ENCODE measurements at places on chromosomes 13 and 19.

DNA sequence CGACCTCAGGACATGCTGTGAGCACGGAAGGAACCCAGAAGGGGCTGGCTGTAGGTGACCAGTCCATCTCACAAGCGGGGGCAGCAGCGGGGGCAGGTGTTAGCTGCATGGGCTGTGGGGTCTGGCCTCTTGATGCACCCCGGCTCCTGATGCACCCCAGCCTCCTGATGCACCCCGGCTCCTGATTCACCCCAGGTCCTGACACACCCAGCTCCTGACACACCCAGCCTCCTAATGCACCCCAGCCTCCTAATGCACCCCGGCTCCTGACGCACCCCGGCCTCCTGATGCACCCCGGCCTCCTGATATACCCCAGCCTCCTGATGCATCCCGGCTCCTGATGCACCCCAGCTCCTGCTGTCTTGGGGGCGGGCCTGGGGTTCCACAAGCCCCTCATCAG is 7.4 kb downstream of the LSM7 start:
- no peak for DNase-seq

- DNase-seq: no peak
These were observed 7.1 kb downstream of the SMG9 start for GRCh38 chr19:43747557-43748204.

DNA sequence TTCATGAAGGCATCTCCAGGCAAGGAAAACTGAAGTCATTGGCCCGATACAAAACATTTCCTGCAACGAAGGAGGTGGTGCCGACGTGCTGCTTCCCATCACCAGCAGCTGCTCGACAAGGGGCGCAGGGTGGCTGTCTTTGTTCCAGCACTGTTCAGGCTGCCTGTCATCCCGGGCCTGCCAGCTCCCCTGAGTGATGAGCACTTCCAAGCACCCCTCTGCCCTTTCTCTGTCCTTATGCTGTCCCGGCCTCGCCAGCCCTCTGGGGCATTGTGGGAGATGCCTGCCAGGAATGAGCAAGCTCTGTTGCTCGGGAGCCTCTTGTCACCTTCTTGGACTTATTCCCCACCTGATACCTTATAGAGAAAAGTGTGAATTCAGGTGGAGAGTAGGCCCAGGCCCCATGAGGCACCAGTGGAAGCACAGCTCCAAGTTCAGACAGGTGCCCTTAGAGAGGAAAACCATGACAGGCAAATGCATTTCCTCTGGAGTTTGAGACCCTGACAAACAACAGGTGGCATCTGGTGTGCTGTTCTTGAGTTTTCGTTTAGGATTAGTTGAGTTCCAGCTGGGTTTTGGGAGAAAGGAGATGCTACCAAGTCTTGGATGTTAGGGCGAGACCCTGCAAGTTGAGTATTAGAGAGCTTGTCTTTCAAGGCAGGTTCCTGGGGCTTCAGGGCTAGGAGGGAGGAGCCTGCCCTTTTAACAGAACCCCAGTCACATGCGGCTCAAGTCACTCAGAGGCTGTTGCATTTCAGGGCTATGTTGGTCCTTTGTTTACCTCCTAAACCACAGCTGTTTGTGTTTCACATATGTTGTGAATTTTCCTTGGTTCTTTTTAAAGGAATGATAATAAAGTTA is 21.4 kb downstream of the BBC3 start:
- no peak for DNase-seq

DNA sequence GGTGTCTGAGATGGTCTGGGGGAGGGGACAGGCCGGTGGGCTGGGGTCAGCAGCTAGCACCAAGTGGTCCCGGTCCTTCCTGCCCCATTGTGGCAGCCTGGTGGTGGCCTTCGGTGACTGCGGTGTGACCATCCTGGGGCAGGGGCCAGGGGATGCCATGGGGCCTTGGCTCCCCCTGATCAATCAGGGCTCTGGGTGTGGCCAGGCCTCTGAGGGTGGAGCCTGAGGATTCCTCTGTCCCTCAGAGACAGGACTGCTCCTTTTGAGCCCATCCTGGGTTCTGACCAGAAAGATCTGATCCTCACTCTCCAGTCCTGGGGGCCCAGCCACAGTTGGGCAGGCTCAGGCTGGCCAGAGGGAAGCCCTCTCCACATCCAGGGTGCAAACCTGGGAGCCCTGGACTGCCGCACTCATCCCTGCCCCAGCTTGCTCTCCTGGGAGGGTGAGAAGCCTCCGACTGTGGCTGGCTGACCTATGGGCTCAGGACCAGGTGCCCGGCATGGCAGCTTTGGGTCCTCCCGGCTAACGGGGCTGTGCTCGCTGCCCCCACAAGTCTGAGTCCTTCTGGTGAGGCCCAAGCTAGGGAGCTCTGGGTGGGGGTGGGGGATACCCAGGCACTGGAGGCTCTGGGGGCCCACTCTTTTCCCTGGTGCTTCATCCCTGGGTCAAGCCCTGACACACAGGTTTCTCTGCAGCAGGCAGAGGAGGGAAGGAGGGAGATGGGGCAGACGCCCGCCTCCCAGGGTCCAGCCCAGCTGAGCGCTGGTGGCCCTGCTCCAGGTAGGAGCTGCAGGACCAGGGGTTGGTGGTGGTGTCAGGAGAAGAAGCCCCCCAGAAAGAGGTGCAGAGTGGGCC is 59.5 kb downstream of the IER2 start:
- no peak for DNase-seq

- no peak for DNase-seq
These were observed 193.9 kb upstream of the RNF113B start for GRCh38 chr13:98370806-98371515.

GRCh38 chr19:31138077-31138476 is 211.2 kb downstream of the TSHZ3 start:
- DNase-seq: no peak

- no peak for DNase-seq
These were observed 2.9 kb upstream of the IRS2 start for GRCh38 chr13:109789262-109789661.

GRCh38 chr19:15251010-15251748 is 18.9 kb upstream of the EPHX3 start:
- no peak for DNase-seq

GRCh38 chr19:44576843-44577565 is 36.4 kb upstream of the IGSF23 start:
- no peak for DNase-seq

- DNase-seq: no peak
These were observed 11.5 kb downstream of the DNM2 start for GRCh38 chr19:10729411-10729810.

DNA sequence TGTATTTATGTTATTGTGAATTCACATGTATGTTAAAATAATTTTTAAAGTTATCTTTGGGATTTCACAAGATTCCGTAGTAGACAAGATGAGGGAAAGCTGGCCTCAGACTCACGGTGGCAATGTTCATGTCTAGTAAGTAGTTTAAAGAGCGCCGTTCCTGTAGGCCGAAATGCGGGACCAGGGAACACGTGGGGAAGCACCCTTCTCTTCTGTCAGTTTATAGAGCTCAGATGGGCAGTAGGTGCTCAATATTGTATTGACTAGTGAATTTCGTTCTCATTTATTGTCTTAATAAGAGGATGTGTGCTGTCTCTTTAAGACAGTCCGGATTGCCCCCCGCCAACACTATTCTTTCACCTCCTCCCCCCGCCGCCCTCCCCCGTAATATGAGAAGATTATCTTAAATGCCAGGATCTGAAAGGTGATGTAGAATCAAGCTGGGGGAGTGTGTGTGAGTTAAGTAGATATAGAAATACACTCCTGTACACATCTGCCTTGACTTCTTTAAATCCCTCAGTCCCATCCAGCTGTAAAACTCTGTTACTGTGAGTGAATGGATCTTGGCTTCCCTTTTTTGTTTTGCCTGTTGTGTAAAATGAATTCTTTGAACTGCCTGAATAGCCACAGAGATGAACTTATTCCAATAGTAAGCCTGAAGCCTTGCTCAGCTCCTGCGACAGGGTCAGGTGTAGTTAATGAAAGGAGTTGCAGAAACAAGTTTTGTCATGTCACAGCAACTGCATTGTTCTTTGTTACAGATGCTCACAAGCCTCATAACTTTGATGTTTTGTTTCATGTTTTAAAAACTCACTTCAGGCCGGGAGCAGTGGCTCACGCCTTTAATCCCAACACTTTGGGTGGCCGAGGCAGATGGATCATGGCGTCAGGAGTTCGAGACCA is 1.3 kb downstream of the LAMP1 start:
- no peak for DNase-seq

DNA sequence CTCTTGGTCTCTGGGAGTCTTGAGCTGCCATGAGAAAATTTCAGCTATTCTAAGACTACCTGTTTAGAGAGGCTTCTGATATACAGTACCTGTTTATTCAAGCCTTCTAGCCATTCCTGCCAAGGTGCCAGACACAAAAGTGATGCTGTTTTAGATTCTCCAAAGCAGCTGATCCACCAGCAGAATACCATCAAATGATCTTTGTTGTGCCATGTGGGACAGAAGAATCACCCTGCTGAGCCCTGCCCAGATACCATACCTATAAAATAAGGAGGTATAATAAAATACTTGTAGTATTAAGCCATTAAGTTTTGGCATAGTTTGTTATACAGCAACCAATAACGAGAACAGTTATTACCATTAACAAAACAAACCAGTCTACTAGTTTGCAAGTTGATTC is 14.1 kb upstream of the SOX21 start:
- DNase-seq: no peak

DNA sequence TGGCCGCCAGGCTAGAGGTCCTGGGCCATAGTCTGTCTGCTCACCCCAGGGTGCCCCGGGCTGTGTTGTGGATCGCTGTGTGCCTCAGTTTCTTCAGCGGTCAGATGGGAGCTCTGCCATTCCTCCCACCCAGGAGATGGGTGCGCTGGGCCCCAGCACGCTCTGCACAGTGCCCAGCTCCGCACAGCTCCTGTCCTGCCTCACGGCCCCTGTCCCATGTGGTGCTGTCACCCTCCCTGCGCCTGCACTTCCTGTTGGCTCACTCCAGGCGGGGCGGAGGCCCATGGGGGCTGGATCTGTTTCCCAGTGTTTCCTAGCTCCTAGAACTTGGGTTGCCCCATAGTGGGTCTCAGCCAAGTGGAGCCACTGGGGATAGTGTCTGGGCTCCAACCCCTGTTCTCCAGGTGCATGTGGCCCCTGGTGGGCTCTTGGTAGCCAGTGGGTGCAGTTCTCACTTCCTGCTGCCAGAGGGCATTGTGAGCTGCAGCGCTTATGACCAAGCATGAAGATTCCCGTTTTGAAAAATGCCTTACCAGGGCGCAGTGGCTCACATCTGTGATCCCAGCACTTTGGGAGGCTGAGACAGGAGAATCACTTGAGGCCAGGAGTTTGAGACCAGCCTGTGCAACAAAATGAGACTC is 69.8 kb downstream of the KDM4B start:
- no peak for DNase-seq

- DNase-seq: no peak
These were observed 29.7 kb upstream of the RGCC start for GRCh38 chr13:41427666-41428065.

DNA sequence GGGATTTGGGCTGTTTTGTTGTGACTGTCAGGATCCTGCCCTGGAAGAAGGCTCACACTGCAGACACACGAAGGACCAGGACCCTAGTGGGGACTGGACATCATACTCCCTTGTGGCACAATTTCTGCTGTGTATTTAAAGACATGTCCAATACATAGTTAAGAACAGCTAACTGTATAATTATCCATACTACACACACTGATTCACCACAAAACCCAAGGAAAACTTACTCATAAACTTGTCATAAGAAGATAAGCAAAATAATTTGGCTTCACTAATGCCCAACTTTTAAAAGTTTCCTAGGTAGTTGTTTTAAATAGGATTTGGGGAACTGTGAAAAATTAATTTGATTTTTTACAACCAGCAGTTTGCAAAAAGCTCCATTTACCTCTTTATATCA is 46.1 kb downstream of the LATS2 start:
- no peak for DNase-seq

GRCh38 chr19:455031-455705 is 5.7 kb downstream of the SHC2 start:
- no peak for DNase-seq

GRCh38 chr19:44839276-44839675 is 6.8 kb upstream of the NECTIN2 start:
- no peak for DNase-seq

- DNase-seq: no peak
These were observed 23.5 kb upstream of the SIGLEC11 start for GRCh38 chr19:49984491-49984890.

DNA sequence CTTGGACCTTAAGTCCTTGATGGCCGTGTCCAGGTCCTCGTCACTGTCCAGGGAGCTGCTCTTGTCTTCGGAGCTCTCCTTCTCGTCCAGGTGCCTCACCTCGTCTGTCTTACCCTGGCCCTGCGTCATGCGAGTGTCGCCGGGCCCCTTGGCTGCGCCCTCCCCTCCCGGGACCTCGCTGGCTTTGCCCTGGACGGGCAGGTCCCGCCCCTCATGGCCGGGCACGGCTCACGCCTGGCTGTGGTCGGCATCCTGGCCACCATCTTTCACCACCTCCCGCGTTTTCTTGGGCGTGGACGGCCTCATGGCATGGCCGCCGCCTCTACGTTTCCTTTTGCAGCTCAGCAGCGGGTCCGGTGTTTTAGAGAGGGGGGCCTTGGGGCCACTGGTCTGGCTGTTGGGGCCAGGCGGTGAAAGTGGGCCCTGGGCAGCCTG is 14.8 kb downstream of the RB1 start:
- no peak for DNase-seq

GRCh38 chr13:23959231-23959862 is 62.0 kb upstream of the C1QTNF9B start:
- DNase-seq: no peak

- DNase-seq: no peak
These were observed 80.7 kb upstream of the WASF3 start for GRCh38 chr13:26476782-26477142.

DNA sequence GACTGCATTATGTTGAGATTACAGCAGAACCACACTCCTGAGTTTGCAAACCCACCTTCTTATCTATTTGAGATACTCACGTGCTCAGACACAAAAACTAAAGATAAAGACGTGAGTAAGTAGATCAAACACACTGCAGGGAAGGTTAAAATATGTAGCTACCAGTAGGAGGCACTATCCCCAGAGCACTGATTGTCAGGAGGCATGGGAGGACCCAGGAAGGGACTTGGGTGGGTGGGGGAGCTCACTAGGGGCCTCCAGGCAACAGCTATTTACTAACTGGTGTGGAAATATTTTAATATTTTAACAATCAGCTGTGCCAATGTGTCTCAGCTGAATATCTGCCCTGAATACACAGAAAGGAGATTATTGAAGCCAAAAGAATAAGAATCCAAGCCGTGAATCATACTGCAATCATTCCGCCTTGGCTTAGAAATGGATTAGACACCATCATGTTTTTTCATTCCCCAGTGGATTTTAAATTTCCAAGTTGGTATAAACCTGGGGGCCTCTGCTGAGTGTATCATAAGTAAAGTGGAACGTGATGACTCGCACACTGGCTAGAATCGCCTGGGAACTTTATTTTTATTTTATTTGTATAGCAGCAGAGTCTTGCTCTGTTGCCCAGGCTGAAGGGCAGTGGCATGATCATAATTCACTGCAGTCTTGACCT is 73.2 kb upstream of the CACNA1A start:
- DNase-seq: no peak

GRCh38 chr13:97307882-97308624 is 85.9 kb downstream of the MBNL2 start:
- no peak for DNase-seq

- DNase-seq: no peak
These were observed 123.9 kb downstream of the SLITRK6 start for GRCh38 chr13:85675151-85675907.

DNA sequence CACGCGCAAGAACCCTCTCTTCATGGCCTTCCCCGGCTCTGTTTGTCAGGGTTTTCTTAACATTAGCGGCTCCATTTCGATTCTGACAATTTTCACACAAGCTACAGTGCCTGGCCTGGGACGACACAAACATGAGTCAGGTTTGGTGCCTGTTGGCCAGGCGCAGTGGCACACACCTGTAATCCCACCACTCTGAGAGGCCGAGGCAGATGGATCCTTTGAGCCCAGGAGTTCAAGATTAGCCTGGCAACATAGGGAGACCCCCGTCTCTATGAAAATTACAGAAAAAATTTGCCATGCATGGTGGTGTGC is 1.9 kb upstream of the RAB20 start:
- DNase-seq: no peak
